ENCODE measurements at places on chromosomes 5 and 9. TPM values are rescaled to one million over a fixed set of nuclear protein-coding genes. Genes with fewer than 3 reads are reported as not detected.

LAMC3 gene
- total RNA-seq = 2.6 TPM

- peak; percentile 54 for DNase-seq
Observed at GRCh38 chr9:21812946-21813568, 10.6 kb downstream of the MTAP start.

DNA sequence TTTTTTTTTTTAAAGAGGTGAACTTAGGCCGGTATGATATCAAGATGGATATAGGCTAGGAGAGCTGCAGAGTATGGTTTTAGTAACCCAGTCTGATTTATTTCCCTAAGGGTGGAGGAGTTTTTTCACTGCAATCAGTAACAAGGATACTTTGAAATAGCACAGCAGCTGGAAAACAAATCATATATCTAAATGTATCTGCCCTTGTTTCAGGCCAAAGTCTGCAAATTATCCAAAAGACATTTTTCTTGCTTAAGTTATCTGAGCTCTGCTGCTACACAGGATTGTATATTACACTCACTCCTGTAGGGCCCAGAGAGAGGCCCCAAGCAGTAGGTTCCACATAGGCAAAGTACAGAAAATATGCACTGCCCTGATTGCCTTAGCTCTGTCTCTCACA, 222.4 kb downstream of the NTRK2 start:
- no peak for DNase-seq

DNA sequence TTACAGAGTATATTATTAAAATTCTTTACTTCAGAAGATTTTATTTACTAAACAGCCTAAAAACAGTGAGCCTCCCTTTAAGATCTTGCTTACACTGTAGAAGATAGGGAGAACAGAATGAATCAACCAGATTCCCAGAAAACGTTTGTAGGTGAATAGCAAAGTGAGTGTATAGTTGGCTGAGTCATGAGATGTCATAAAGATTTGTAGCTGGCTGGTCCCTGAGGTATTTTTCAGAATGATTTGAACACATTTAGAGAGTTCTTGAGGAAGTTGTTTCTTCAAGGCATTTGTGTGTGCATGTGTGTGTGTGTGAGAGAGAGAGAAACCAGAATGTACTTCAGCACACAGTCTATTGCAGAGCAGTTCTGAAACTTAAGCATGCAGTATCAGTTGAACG, 159.4 kb upstream of the PRR16 start:
- DNase-seq = no peak

TRAF1 gene
- 8.7 TPM for total RNA-seq

- DNase-seq = no peak
Observed at GRCh38 chr5:140550147-140551079, 3.0 kb downstream of the EIF4EBP3 start.

GRCh38 chr5:181149806-181150733, 2.7 kb downstream of the OR2V2 start:
- no peak for DNase-seq

- no peak for DNase-seq
Observed at GRCh38 chr9:137049544-137050449, 3.8 kb upstream of the NPDC1 start.

- peak; percentile 23 for DNase-seq
Observed at GRCh38 chr9:104808035-104808614, 44.2 kb downstream of the NIPSNAP3B start.

Data from uterus (tissue), 4 donors.